Fibroblast of the aortic adventitia (primary cell): ENCODE measurements at places on chromosomes 1 and 21. TPM values are rescaled to one million over a fixed set of nuclear protein-coding genes. Genes with fewer than 3 reads are reported as not detected.

The ARV1 gene
- total RNA-seq: 17.7 and 19.1 TPM in 2 replicates

The PCP4L1 gene
- not detected in 2 replicates for total RNA-seq

The FAM78B gene
- 0.25 and 0.27 TPM in 2 replicates for total RNA-seq

The KRTAP10-8 gene
- not detected in 2 replicates for total RNA-seq

The PLA2G5 gene
- 0.36 and 1.1 TPM in 2 replicates for total RNA-seq

The PCSK9 gene
- 1.1 and 2.5 TPM in 2 replicates for total RNA-seq

The CCDC30 gene
- 1.4 and 5.8 TPM in 2 replicates for total RNA-seq

The ACKR1 gene
- not detected in 2 replicates for total RNA-seq

The ZNF496 gene
- total RNA-seq: 21.3 and 60.7 TPM in 2 replicates

The MFAP2 gene
- 47.7 and 60.3 TPM in 2 replicates for total RNA-seq

The ENAH gene
- 131 and 148 TPM in 2 replicates for total RNA-seq

The OR10K1 gene
- not detected in 2 replicates for total RNA-seq

The IGFN1 gene
- total RNA-seq: under 0.01 and 0.74 TPM in 2 replicates

The SPATA17 gene
- 1.8 and 2.9 TPM in 2 replicates for total RNA-seq

The PTPRF gene
- 18.2 and 23.6 TPM in 2 replicates for total RNA-seq

The PGM1 gene
- 52.4 and 83.5 TPM in 2 replicates for total RNA-seq

The COL9A2 gene
- total RNA-seq: 1.8 and 7.0 TPM in 2 replicates

The COL24A1 gene
- total RNA-seq: 0.27 and 0.82 TPM in 2 replicates

The EGLN1 gene
- 31.2 and 44.1 TPM in 2 replicates for total RNA-seq

The GBP3 gene
- 28.6 and 65.3 TPM in 2 replicates for total RNA-seq

The RNU1-2 gene
- under 0.01 and 2,882 TPM in 2 replicates for total RNA-seq

The TACSTD2 gene
- total RNA-seq: 0.36 and 0.82 TPM in 2 replicates

The NAV1 gene
- 29.8 and 136 TPM in 2 replicates for total RNA-seq

The FCRL6 gene
- total RNA-seq: not detected in 2 replicates

The PPFIA4 gene
- 1.3 and 10.0 TPM in 2 replicates for total RNA-seq

The POFUT2 gene
- 23.8 and 48.6 TPM in 2 replicates for total RNA-seq

The PADI2 gene
- 0.09 and 0.16 TPM in 2 replicates for total RNA-seq

The LCE1A gene
- not detected in 2 replicates for total RNA-seq

The CYP2J2 gene
- 0.09 TPM in 1 of 2 replicates, not detected in the other for total RNA-seq

The DVL1 gene
- 31.3 and 89.0 TPM in 2 replicates for total RNA-seq

The CA6 gene
- not detected in 2 replicates for total RNA-seq
